NCI-H1417 (cell line): ENCODE measurements at places on chromosomes 6 and 20.

DNA sequence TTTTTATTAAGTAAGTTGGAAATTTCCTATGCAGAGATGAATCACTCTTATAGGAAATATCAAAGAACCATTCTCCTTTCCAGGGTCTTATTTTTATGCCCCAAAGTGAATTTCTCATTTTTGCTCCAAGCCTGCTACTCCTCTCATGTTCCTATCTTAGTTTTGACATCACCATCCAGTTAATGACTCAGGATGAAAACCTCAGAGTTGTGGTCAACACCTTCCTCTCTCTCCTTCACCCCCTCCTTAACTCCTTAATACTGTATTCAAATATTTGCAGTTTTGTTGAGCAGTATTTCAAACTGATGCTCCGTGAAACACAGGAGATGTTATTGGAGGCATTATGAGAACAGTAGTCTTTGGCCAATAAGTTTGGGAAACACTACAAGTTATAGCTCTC is 64.1 kb downstream of the NRN1 start:
- no peak for DNase-seq

DNA sequence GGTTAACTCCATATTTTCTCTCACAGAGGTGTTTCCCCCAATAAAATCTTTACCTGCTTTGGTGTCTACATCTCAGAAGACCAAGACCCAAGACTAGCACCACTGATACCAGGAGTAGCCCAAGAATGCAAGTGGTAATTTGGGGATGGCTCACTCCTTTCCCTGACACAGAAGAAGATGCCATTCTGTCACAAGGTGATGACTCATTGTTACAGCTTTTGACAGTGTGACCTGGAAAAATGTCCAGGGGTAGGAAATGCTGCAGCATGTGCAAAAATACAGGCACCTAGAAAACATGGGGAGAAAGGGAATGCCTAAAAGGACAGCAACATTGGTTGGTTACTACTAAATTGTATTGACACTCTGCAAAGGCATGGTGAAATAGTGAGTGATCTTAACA is 254.0 kb upstream of the GJE1 start:
- no peak for DNase-seq

GRCh38 chr6:108118359-108118724 is 43.8 kb upstream of the OSTM1 start:
- DNase-seq: no peak

- DNase-seq: peak; percentile 73
These were observed 16.1 kb downstream of the ZSCAN12 start for GRCh38 chr6:28383235-28384142.

DNA sequence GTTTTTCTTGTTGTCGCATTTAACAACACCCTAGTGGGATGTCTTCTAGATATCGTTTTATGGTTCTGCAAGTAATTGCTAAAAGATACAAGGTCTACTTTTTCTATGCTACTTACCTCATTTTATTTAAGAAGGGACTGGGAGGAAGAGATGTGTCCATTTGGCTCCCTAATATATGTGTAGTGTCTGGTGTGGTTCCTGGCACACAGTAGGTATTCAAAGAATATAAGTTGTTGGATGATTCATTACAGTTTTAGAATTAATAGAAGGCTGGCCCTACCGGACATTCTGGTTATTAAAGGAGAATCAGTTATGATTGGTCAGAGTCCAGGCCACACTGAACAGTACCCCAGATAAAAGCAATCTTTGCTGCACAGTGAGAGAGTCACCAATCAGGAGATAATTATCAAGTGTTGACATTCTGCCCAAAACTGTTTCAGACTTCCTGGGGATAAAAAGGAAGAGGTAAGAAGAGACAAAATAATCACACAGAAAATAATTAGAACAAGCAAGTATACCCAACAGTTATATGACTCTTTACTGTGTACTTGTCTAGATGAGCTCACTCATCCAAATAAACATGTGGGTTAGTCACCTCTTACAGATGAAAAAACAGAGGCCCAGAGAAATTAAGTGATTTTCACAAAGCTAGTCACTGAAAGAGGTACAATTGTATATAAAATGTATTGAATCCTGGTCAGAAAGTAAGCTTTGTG is 7.0 kb downstream of the TMEM244 start:
- DNase-seq: peak; percentile 20

DNA sequence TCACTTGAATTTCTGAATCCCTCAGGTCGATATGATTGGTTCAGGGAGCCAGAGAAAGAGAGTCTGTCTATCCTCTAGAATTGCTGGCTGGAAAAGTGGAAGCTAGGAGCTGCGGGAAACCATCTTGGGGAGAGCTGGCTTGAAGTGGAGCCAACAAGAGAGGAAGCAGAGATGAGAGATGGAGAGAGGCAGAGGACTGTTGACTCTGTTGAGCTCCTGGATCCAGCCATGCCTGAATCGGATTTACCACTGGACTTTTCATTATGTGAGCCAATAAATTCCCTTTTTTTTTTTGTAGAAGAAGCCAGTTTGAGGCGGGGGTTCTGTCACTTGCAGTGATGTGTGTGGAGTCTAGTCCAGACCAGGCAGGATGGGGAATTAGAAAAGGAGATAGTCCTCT is 13.9 kb upstream of the SLC9A8 start:
- no peak for DNase-seq

GRCh38 chr6:148846778-148847761 is 100.2 kb downstream of the UST start:
- no peak for DNase-seq

GRCh38 chr20:5156675-5157448 is 30.1 kb downstream of the CDS2 start:
- DNase-seq: no peak

DNA sequence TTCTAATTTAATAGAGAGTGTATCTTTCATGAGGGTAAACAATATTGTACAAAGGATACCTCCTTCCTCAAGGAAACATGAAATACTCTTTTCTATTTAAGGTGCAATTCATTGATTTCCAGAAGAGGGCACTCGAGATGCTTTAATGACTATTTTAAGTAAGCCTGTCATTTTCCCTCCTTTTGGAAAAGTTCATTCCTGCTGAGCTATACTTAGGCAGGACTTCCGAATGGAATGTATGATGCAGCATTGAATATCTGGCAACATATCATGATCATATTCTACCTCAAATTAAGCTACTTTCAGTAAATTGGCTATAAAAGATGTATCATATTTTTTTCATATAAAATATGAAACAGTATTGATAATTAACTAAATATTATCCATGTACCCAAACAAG is 5.0 kb downstream of the DST start:
- peak; percentile 55 for DNase-seq

DNA sequence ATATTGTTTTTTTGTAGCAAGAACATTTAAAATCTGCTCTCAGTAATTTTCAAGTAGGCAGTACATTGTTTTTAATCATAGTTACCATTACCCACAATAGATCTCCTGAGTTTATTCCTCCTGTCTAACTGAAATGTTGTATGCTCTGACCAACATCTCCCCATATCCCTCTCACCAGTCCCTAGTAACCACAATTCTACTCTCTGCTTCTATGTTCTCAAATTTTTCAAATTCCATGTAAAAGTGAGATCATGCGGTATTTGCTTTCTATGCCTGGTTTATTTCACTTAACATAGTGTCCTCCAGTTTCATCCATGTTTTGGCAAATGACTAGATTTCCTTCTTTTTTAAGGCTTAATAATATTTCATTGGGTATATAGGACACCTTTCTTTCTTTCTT is 300.5 kb downstream of the KCNQ5 start:
- DNase-seq: no peak

- DNase-seq: no peak
These were observed 2.7 kb downstream of the FBXO9 start for GRCh38 chr6:53067849-53068361.

DNA sequence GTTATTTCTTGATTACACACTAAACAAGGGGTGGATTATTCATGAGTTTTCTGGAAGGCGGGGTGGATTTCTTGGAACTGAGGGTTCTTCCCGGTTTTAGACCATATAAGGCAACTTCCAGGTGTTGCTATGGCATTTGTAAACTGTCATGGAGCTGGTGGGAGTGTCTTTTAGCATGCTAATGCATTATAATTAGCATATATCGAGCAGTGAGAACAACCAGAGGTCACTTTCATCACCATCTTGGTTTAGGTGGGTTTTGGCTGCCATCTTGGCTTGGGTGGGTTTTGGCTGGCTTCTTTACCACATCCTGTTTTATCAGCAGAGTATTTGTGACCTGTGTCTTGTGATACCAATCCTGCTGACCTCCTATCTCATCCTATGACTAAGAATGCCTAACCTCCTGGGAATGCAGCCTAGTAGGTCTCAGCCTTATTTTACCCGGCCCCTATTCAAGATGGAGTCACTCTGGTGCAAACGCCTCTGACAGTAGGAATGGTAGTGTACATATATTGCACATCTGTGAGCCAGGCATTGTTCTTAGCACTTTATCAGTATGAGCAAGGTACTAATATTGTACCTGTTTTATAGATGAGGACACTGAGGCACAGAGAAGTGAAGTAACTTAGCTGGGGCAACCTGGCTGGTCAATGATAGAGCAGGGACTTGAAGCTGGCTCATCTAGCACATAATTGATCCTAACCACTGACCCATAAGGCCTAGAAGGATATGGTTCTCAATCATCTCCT is 203.7 kb downstream of the NFATC2 start:
- DNase-seq: no peak

GRCh38 chr20:22921595-22922421 is 113.3 kb upstream of the SSTR4 start:
- no peak for DNase-seq

DNA sequence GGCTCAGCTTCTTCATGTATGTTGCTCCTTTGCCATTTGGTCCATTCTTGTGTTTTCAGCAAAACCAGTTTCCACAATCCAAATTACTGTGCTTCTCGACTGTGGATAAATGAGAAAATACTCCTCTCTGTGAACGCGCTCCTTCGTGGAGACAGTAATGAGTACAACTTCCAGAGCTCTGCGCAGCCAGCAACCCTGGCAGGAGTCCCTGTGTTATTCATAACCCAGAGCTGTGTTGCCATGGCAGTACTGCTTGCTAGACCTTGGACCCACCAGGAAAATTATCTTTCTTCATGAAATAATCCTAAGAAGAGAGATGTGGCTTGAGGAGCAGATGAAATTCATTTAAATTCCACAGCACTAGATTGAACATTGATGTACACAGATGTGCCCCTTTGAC is 73.7 kb downstream of the SLC22A3 start:
- DNase-seq: no peak

DNA sequence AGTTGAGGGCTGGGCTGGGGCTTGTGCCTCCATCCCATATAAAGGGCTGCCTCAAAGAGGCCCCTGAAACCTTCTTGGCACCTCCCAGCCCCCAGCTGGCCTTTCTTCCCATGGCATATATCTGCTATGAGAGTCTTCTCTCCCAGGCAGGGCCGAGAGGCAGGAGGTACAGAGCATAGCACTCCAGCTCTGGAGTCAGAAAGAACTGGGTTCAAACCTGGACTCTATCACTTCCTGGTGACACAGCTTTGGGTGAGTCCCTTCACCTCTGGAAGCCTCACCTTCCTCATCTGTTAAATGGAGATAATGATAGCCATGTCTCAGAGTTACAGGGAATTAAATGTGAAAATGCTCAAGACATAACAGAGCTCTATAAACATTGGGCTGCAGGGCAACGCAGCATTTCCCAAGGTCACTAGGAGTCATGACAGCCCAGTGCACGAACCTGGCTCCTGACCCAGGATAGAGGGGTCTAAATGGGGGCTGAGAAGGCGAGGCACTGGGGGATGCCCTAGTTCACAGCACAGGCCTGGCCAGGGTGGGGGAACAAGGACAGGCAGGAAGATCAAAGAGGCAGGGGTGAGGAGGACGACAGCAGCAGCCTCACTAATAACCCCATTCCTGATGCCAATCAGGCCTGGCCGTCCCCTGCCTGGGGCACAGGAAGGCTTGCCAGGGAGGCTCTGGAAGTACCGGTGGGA is 1.9 kb downstream of the FAM83C start:
- DNase-seq: no peak

- DNase-seq: peak; percentile 19
These were observed 450.3 kb upstream of the GJE1 start for GRCh38 chr6:141682391-141682790.

GRCh38 chr6:107293350-107293749 is 166.0 kb downstream of the PDSS2 start:
- DNase-seq: no peak

DNA sequence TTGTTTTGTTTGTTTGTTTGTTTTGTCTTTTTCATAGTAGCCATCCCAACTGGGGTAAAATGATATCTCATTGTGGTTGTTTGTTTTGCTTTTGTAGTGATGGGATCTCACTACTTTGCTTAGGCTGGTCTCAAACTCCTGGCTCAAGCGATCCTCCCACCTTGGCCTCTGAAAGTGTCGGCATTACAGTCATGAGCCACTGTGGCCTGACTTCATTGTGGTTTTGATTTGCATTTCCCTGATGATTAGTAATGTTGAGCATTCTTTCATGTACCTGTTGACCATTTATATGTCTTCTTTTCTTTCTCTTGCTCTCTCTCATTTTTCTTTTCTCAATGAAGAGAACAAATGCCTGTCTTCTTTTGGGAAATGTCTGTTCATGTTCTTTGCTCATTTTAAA is 30.8 kb upstream of the HLA-DOA start:
- no peak for DNase-seq

DNA sequence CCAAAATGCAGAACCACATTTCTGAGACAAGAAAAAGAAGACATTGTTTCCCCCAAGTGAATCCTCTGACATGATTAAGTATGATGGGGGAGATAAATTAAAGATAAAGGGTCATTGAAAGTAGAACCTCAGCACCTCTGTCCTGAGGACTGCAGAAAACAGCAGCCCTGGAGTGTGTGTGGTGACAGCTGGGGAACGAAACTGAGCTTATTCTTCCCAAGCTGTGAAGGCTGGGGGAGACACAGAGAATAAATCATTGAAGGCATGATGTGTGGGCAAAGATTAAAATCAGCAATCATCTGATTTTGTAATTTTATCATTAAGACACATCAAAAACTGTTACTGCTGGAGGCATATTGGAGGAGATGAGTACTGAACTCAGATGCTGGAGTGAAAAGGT is 67.5 kb upstream of the GPR6 start:
- DNase-seq: no peak

GRCh38 chr6:85192596-85192995 is 257.3 kb upstream of the NT5E start:
- DNase-seq: no peak

DNA sequence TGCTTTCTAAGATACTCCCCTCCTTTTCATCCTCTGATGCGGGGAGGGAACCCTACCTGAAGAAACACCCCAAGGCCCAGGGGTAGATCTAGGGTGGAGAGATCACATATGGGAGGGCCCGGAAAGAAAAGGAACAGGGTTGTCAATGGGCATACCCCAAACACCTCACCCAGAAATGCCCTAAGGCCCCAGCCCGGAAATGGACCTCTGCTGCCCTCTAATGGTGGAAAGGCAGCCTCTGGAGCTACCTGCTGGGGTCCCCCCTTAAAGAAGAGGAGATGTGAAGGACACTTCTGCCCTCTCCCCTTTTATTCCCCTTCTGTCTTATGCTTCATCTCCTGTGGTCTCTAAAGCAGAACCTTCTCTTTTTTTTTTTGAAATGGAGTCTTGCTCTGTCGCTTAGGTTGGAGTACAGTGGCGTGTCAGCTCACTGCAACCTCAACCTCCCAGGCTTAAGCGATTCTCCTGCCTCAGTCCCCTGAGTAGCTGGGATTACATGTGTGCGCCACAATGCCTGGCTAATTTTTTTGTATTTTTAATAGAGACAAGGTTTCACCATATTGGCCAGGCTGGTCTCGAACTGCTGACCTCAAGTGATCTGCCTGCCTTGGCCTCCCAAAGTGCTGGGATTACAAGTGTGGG is 458 bp upstream of the ARMC12 start:
- peak; percentile 48 for DNase-seq
